ENCODE measurements at places on chromosomes 11 and 22.
A peak's percentile ranks its signal among the peaks of the same experiment; 100 is the strongest.

DNA sequence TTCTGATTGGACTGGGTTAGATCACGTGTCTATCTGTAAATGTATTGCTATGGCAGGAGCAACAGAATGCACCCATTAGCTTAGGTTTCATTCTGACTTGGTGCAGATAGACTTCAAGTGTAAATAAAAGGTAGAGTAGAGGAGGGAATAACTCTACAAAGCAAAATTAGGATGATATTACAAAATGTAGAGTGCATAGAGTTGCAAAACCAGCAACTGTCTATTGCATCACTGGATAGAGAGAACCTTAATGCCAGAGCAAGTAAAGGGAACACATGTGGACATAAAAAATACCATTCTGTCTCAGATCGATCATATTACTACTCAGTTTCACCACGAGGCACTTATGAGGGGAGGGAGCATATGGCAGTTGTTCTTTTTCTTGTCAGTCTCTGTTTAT, 22.0 kb upstream of the CAT start:
- DNase-seq = no peak

DNA sequence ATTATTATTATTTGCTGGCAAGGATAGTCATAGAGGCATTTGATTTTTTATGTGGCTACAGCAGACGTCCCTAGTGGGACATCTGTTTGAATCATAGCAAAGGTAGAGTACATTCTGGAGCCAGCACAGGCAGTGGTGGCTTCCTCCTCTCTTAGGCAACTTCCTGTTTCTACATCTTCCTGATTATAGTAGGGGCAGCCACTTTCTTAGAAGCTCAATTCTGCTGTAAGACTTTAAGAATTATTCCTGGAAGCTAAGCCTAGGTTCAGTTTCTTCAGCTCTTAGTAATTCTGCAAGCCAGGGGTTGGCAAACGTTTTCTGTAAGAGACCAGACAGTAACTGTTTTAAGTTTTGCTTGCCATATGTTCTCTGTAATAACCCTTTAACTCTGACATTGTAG, 129.3 kb upstream of the TENM4 start:
- no peak for DNase-seq

- DNase-seq = no peak
Observed at GRCh38 chr22:17692841-17693240, 54.3 kb downstream of the BCL2L13 start.

- no peak for DNase-seq
Observed at GRCh38 chr11:40841231-40841630, 618.2 kb downstream of the LRRC4C start.

- no peak for DNase-seq
Observed at GRCh38 chr11:131365329-131365930, 5.0 kb upstream of the NTM start.

- no peak for DNase-seq
Observed at GRCh38 chr22:23753385-23753784, 840 bp downstream of the VPREB3 start.

DNA sequence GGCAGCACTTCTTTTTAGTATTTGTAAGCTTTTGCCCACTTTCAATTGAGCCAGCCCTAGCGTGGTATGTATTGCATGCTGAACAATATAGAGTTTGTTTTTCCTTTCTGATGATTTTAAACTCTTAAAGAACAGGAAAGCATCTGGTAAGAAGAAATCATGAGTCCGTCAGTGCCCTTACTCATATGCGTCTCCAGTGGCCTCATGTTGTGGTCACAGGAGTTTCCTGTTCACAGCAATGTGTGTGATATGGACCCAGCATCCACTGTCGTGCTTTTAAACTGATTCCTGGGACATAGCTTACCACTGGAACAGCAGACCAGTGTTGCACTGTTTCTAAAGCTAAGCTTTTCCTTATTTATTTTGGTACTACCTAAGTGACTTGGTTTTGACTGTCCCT, 40.1 kb downstream of the BID start:
- DNase-seq = no peak

DNA sequence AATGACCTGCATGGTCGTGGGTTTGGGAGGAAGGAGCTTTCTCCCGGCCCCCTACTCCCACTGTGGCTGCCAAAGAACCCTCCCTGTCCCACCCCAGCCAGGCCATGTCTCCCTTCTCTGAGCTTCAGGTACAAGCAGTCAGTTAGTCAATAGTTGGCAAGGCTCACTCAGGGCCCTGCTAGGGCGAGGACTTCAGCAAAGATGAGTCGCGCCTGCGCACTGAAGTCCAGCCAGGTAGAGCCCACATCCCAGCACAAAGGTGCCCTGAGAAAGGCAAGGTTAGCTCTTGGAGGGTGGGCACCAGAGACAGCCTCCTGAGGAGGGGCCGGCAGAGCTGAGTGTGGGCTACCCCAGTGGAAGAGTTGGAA, 11.1 kb downstream of the C11orf86 start:
- DNase-seq = no peak

DNA sequence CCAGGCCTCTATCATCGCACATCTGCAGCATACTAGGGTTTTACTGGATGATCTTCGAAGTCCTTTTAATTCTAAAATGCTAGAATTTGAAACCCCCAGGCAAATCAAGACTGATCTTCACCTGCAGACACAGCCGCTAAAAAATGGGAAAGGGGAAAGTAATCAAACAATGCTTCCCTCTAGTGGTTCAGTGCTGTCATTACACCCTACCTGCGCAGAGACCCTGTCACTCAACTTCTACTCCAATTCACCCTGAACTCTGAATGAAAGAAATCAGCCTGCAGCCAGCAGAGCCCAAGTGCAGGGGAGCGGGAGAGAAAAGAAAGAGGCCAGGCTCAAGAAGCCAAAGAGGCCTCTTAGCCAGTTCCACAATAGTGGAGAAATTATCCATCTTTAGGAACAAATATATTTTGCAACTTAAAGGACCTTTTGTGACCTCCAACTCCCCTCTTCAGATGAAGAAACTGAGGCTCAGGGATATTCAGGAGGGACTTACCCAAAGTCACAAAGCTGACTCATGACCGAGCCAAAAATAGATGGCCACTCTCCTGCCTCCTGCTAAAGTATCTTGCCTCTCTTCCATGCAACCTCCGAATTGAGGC, 33.0 kb downstream of the SERGEF start:
- DNase-seq = no peak

DNA sequence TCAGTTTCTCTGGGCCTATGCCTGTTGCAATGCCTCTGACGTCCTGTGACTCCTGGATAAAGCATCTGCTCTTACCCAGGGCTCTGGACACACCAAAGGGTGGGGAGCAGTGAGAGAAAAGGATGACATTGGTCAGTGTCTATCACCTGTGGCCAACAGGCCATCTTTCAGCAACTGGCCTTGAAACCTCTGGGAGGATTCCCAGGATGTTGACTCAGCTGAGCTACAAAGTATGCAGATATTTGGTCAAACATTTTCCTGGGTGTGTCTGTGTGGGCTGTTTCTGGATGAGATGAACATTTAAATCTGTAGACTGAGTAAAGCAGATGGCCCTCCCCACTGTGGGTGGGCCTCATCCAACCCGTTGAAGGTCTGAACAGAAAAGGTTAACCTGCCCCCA, 149.9 kb downstream of the SPATA19 start:
- no peak for DNase-seq

DNA sequence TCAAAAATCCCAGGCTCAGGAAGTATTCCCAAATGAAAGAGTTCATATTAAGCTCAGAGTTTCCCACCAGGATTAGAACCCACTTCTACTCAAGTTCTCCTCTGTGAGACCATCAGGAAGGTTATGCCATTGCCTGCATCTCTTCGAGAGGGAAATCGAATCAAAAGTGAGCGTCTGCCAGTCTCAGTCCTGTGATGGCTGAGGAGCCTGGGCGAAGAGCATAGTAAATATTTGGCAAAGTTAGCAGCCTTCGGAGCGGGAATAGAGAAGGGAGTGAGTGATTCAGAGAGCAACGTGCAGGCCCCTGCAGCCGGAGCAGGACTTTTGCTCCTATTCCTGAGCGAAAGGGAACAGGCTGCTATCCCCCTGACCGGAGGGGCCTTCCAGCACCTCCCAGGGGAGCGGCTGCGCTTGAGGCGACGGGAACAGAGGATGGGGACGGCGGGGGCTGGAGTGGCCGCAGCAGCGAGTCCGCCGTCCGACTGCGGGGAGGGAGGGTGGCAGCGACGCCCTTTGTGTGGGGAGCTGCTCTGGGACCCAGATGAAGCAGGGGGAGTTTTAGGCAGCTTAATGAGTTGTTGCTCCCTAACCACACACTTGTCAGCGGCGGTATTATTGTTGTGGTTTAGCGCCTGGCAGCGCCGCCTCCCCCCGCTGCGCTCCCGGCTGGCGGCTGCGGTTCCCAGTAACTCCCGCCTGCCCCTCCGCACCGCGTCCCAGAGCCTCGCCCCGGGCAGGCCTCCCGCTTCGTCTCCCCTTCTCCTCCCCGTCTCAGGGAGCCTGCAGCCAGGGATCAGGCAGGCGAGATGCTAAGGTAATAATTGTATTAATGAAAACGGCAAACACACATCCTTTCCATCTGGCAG, 21.7 kb upstream of the NRGN start:
- no peak for DNase-seq

DNA sequence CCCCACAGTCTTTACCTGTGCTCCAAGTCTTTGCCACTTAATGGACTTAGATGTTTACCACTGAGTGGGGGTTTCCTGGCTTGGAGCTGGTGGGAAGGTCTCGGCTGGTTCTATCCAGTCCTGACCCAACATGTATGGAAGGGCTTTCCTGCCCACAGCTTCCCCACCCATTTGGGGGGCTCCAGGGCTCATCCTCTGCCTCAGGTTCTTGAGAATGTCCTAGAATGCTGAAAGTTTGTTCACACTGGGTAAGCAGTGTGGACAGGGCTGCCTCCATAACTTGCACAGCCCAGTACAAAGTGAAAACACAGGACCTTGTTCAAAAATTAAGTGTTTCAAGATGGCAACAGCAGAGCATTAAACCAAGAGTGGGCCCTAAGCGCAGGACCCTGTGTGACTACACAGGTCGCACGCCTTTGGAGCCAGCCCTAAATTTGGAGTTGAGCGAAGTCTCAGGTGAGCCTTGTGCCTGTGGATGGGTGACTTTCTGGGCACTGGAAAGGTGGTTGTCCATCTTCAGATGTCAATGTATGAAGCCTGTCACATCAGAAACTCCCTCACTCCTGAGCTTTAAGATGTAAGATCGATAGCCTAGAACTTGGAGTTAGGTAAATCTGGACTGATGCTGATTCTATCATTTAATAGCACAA, 72.7 kb upstream of the NARS2 start:
- no peak for DNase-seq

GRCh38 chr11:125724125-125724524, 22.0 kb upstream of the PATE1 start:
- DNase-seq = no peak

- no peak for DNase-seq
Observed at GRCh38 chr11:123231256-123231655, 36.2 kb upstream of the CLMP start.

DNA sequence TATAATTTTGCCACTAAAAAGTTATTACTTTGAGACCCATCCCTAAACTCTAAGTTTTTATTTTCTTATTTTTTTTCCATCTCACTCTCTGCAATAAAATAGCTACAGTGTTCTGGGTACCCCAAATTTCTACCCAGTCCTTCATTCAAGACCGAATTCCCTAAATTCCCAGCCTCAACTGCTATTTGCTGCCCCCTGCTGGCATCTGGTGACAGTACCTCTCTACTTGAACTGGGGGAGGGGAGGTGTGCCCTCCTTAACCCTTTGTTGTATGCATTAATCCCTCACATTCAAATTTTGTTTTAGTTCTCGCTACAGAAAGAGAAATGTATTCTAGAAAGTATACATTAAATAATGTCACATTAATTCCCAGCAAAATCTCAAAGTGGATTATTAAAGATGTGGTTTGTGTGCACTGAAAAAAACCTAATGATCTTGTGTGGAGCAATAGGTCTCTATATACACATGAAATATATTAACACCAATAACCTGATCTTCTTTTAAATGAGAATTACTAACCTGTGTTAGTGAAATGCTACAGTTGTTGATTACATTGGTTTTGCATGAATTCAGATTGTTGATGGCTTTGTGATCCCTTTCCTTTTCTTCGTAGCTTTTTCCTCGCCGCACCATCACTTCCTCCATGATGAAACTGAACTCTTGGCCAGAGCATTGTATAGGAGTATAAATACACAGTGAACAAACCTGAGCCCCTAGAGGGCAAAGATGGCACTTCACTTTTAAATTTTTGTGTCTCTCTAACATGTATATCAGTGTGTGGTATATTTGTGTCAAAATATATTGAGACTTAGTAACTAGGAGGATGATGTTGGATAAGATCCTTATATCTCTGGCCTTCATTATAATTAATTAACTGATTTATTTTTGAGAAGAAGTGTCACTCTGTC, 590.0 kb downstream of the METTL15 start:
- DNase-seq = no peak

- no peak for DNase-seq
Observed at GRCh38 chr11:40597546-40598113, 861.8 kb downstream of the LRRC4C start.

GRCh38 chr11:120169981-120170698, 32.2 kb upstream of the TRIM29 start:
- no peak for DNase-seq

- no peak for DNase-seq
Observed at GRCh38 chr11:119361941-119362725, 15.6 kb upstream of the MFRP start.

DNA sequence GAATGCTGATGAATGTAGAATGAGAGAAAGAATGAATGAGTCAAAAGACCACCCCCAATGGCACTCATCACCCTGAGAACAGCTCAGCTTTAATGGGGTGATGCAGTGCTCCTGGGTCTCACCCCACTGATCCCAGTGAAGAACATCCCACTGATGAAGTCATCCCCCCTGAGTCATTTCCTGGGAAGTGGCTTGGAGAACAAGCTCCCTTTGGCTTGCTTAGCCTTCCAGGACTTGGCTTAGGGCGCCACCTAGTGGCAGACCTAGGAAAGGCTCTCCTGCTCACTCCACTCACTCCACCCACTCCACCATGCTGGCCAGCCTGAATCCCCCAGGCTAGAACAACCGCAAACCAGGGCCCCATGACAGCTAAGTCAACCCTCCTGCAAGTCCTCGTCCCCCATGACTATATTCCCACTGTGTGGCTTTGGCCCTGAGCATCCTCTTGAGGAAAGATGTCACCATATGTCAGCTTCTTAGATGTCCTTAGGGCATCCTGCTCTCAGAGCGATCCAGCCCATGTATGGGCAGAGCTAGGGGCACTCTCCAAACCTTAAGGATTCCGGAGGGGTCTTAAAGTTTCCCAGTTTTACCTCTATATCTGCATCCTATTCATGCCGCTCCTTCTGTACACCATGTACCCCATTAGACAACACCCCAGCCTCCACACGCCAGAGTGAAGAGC, 17.8 kb upstream of the TMPRSS13 start:
- peak; percentile 70 for DNase-seq

- DNase-seq = no peak
Observed at GRCh38 chr11:68142028-68142412, 20.8 kb upstream of the CHKA start.

DNA sequence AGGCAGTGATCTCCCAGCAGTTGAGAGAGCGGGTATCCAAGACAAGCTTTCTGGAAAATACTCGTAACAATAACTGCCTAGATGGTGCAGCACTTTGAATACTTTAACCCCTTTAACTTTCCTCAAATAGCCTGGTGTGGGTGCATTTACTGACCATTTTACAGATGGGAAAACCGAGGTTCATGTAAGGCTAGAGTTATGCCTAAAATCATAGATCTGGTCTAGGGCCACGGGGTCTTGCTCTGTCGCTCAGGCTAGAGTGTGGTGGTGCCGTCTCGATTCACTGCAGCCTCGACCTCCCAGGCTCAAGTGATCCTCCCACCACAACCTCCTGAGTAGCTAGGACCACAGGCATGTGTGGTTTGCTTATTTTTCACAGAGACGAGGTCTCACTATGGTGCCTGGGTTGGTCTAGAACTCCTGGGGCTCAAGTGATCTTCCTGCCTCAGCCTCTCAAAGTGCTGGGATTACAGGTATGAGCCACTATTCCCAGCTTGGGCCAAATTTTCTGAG, 269.2 kb upstream of the SYN3 start:
- no peak for DNase-seq

- no peak for DNase-seq
Observed at GRCh38 chr11:89181111-89181510, 3.4 kb downstream of the TYR start.

Measured in activated effector memory CD4-positive, alpha-beta T cell treated with Interleukin-2 at 50 U/mL for 16 hours (primary cell).